ENCODE measurements at places on chromosomes 1 and 21.

DNA sequence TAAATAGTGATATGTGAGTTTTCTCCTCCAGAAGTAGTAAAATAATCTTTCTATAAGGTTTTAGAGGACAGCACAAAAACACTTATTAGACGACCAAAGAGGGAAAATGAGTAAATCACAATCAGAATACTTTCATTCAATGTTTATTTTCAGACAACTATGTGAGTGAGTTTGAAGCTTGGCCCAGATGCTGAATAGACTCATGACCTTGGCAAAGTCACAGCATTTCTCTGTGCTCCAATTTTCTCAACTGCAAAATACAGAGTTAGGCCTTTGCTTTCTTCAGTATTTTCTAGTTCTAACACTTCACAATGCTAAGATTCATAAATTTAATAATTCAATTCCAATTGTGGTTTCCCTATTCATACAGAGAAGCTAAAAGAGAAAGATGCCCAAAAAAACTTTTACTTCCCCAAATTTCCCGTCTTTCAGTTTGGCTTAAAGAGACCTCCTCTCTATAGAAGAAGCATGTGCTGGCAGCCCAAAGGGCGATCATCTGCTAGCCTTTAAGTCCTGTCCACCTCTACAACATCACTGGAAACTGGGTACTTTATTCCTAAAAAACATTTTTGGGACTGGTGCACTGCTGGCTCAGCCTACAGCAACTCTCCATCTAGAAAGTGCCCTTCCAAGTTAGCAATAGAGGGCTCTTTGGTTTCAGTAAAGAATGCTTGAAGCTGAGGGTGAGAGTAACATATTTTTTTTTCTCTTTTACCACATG lies 116.8 kb upstream of the GORAB start:
- DNase-seq = no peak

DNA sequence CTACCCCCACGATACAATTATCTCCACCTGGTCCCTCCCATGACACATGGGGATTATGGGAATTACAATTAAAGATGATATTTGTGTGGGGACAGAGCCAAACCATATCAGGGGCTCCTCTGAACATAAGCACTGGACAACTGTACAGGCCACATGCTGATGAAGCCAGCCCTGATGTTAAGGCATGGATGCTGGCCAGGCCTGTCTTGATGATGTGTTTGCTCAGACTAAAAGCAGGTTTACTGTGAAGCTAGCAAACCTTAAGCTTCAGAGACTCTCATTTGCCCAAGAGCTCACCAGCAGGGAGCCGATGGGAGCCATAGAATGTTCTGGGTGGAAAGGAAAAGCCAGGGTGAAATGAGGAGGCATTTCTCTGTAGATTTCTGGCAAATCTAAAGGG lies 135.3 kb upstream of the KCNK1 start:
- DNase-seq = no peak

DNA sequence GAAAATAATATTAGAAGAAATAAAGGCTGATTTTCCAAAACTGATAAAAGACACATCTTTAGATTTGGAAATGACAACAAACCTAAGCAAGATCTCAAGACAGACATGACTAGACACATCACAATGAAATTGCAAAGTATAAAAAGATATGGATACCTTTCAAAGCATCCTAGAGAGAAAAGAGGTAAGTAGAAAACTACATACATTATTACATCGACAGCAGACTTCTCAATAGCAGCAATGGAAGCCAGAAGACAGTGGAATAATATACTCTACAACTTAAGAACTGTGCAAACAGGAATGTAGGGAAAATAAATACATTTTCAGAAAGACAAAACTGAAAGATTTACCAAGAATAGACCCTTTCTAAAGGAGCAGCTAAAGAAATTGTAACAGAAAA lies 50.2 kb downstream of the DENND1B start:
- DNase-seq = no peak

DNA sequence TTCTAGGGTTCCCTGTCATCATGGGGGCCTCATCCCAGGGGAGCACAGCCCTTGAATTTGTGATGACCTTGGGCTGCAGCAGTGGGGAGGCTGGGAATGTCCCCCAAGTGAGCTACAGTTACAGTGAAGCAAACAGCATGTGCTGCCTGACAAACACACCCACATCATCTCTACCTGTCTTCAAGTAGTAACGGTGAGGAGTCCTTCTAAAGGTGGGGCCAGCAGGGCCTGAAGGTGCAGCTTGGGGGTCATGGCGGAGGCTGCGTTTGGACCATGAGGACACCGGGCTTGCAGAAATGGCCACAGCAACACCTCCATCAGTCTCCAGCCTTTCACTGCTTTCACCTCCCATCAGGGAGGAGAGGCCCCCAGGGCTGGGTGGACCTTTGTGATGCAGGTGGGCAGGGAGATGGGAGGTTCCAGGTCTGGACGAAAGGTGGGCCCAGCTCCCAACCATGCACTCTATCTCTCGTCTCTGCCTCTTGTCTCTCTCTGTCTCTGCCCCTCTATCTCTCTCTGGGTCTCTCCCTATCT lies 55.7 kb downstream of the WNT9A start:
- no peak for DNase-seq

GRCh38 chr1:116740746-116741145 lies 13.5 kb upstream of the CD2 start:
- no peak for DNase-seq

- no peak for DNase-seq
Measured at GRCh38 chr1:67733681-67734322, 48.8 kb downstream of the GADD45A start.

DNA sequence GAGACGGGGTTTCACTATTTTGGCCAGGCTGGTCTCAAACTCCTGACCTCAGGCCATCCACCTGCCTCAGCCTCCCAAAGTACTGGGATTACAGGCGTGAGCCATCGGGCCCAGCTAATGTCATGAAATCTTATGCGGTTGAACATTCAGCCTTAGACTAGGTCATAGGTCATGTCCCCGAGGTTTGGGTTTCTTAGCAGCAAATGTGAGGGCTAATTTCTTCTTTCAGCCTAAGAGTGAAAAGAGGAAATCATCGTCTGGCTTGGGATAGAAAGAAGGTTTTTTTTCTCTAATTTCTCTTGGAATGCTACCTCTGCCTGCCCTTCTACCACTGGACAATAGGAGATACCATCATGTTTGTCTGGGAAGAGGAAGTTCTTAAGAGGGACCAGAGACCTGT lies 18.0 kb upstream of the PIK3CD start:
- no peak for DNase-seq

- DNase-seq = no peak
Measured at GRCh38 chr1:166193057-166193698, 26.4 kb upstream of the FAM78B start.

DNA sequence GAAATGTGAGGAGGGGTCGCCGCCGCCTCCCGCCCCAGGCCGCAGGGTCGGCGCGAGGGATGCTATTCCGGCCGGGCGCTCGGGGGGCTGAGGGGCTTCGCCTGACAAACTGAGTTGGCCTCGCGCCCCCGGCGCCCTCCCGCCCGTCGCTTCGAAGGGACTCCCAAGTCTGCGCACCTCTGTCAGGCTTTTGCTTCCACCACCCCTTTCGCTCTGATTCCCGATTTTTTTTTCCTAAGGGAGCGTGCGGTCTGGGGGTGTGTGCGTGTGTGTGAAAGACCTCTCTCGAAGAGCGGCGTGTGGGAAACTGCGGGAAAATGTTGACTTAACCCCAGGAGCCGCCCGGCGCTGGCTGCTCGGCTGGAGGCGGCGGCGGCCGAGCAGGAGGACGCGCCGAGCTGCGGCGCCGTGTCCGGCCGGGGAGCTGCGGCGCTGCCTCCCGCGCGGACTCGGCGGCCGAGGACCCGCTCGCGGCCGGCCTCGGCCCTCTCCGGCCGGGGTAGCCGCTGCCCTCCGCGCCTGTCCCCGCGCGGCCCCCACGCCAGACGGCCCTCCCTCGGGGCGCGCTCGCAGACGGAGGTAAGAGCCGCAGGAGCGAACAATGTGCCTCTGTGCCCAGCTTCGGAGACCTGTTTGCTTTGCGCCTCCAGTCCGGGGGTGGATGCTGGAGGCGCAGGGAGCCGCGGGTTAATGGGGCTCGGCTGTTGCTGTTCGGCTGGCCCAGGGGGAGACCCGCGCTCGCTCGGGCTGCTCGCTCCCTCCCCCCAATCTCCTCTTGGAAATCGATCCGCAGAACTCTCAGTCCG lies 1.1 kb downstream of the ADGRL2 start:
- no peak for DNase-seq

GRCh38 chr1:207938016-207938415 lies 27.1 kb upstream of the CD34 start:
- no peak for DNase-seq

DNA sequence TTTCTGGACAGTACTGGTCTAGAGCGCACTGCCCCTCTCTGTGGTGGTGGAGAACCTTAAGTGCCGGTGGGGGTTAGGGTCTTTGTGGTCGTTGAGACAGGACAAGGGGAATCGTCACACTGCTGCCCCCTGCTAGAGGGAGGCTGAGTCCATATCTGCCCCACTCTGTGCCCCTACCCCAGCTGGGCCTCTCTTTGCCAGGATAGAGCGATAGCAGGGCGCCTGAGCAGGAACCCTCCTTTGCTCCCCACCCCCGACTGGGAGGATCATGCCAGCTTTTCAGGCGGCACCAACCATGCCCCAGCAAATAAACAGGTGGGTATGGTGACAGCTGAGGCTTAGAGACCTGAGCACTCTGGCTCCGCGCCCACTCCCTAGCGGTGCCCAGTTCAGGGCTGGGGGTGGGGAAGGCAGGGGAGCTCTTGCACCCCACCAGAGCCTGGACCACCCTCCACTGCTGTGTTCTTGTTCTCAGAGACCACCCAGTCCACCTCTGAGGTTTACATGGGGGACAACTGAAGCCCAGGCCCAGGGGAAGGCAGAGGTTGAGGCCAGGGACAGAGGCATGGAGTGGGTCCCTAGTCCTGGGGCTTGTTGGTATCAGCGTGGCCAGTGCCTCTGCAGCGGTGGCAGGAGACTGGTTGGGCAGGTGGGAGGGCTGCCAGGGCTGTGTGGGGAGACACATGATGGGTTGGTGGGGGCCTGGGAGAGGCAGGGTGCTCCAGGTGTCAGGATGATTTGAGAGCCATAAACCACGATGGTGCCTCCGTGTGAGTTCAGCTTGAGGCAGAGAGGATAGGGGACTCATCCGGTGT lies 1.6 kb downstream of the PADI2 start:
- DNase-seq = no peak

GRCh38 chr1:32307324-32307723 lies 15.4 kb downstream of the HDAC1 start:
- DNase-seq = no peak

- no peak for DNase-seq
Measured at GRCh38 chr1:201889090-201889968, 631 bp downstream of the SHISA4 start.

GRCh38 chr1:160084771-160085321 lies 3.5 kb downstream of the KCNJ9 start:
- DNase-seq = no peak

DNA sequence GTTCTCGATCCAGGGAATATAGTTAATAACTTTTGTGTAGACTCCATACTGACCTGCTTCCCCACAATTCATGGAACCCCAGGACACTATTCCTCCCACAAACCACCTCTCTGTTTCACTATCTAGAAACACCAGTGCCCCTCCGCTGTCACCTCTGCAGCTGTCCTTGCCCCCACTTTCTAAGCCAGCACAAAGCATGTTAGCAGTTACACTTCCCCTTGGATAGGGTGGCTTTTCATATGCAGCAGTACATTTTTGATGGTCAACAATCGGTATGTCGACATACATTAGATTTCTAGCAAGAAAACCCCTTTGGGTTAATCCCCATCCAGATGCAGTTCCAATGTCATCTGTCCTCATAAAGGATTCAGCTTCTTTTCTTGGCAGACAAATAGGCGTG lies 14.4 kb downstream of the TARDBP start:
- no peak for DNase-seq

GRCh38 chr1:114502080-114502479 lies 8.9 kb downstream of the TRIM33 start:
- no peak for DNase-seq

GRCh38 chr1:66266350-66266749 lies 267.6 kb upstream of the SGIP1 start:
- DNase-seq = no peak

- no peak for DNase-seq
Measured at GRCh38 chr1:168321945-168322344, 41.3 kb downstream of the TBX19 start.

DNA sequence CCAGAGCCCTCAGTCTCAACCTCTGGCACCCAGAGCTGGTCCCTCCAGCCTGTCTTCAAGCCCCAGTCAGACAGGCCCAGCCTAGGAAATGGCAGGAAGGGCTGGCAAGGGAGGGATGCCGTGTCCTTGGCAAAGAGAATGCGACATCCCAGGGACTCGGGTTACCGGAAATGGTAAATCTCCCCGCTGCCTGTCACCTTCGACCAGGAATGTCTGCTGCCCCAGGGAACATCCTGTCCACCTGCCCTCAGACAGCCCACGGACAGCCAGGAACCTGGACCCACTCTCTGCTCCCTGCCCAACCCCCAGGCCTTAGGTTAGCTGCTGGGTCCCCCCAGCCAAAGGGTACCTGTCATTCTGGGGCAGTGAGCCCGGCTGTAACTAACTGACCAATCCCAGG lies 23.9 kb downstream of the HSPG2 start:
- no peak for DNase-seq

DNA sequence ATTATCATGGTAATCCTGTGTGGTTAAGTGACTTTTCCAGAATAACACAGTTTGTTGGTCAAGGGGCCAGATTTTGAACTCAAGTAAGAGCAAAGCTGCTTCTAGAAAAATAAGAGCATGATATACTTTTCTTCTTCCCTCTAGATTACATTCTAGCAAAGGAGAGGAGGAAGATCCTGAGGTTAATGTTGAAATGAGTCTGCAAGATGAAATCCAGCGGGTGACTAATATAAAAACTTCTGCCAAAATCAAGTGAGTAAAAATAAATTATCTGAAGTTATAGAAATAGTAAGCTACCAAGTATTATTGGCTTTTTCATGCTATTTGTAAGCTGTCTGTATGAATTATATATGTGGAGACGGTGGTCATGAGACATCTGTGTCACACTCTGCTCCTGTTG lies 12.8 kb downstream of the WDR3 start:
- DNase-seq = no peak

DNA sequence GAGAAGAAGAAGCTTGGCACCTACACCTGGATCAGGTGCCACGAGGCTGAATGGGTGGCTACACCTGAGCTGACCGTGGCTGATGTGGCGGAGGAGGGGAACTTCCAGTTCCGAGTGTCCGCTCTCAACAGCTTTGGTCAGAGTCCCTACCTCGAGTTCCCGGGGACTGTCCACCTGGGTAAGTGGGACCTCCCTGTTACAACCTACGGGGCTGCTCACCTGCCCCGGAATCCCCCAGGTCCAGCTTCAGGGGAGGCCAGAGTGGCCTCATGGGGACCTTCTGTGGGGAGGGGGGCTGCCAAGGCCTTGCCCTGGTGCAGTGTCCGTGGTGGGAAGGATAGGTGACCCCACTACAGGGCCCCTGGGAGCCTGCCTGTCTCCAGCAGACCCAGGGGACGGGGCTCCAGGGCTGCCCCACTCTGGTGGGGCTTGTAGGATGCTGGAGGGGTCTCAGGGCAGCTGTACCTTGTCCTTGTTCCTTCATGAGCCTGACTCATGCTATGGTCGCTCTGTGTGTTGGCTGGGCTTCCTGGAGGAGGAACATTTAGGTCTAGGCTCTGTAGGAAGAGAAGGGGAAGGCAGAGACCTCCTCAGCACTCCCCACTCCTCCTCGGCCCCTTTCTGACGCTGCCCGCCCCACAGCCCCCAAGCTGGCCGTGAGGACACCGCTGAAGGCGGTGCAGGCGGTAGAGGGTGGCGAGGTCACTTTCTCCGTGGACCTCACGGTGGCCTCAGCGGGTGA lies 7.2 kb downstream of the OBSCN start:
- no peak for DNase-seq

GRCh38 chr1:117814856-117815797 lies 114.3 kb downstream of the GDAP2 start:
- no peak for DNase-seq

Measured in anterior cingulate cortex (tissue), 58 donors.